ENCODE measurements at places on chromosomes 1 and 21.

DNA sequence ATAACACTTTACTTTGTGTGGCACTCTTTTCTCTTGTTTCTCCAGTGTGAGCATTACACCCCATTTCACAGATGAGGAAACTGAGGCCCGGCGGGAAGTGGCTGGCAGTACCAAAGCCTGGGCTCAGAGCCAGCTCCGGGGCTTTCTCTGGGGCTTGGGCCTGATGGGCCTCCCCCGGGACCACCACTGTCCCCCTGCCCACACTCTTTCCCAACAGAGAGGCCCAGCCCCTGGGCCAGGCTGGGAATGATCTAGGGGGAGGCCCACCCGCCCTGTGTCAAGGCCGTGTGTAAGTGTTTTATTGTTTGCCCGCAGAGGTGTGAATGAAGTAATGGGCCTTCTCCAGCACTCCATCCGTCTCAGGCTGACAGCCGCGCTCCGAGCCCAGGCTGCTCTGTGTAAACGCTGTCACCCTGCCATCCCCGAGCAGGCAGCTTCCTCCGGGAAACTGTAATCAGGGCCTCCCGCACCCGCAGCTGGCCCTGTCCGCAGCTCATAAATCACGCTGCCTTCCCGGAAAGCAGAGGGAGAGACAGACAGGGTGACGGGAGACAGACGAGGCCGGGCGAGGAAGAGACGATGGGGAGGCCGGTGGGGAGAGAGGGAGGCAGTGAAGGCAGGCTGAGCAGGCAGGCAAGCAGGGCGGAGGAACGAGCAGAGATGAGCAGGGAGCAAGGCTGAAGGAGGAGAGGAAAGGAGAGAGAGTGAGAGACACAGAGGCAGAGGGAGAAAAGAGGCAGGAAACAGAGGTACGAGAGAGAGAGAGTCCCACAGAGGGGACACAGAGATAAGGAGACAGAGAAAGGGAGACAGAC is 109.7 kb upstream of the ZBTB40 start:
- no peak for DNase-seq

DNA sequence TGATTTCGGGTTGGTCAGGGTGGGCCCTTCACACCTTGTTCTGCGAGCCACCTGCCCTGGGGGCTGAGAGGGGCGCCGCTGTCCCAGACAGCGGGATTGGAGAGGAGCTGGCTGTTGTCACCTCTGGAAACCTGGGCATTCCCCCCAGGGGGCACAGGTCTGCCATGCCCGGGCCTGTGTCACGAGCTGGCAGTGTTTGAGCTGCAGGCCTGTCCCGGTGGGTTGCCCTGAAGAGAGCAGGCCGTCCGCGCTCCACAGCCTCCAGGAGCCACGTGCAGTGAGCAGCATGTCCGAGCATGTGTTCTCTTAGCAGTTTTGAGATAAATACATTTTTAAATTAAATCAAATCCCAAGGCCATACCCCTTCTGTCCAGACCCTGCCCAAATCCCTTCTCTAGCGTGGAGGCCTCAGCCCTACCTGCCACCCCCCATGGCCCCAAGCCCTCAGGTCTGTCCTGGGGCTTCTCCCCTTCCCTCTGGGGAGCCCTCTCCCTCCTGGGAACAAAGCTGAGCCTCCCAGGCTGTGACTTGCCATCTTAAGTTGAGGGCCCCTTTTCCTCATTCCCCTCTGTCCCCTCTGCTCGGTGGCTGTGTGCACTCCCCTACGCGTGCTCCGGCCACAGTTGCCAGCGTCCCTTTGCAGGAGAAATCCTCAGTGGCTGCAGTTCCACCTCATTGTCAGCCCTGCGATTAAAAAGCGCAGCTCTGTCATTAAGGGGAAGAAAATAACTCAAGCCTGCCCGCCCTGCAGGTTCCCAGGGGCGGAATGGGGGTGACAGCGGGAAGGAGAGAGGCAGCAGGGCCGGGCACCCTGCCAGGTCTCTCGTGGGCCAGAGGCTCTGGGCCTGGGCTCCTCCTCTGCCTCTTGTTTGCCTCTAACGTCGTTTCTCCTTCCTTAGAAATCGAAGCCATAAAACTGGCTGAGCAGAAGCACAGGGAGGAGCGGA is 26.6 kb downstream of the SLX9 start:
- no peak for DNase-seq

DNA sequence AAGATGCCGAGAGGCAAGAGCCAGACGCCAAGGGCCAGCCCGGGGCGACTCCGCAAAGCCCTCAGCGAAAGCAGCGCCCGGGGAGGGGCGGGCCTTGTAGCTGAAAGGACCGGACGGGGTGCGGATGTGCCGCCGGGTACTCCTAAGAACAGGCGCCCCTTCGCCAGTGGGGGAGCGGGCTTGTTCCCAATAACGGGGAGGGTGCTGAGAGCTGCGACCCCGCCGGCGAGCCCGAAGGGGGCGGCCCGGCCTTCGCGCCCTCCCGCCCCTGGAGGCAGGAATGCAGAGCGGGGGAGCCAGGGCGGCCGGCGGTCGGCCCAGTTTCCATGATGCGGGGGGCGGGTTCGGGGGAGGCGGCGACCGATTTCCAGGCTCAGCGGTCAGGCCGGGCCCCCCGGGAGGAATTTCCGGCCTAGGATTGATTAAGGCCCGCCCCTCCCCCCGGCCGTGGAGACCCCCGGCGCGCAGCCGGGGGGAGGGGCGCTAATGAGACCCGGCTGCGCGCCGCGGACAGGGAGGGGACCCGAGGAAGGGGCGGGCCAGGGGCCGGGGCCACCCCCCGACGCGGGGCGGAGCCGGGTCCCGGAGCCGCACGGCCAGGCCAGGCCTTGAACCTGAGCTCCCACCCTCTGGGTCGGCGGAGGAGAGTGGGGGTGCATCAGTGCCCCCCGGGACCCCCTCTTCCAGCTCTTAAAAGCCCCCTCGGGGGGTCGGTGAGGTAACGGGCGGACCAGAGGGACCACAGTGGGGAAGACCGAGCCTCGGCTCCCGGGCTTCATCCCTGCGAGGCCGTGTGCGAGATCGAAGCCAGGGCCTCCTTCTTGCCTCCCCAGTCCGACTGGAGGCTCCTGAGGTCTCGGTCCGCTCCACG is 898 bp upstream of the TMEM200B start:
- DNase-seq = no peak

GRCh38 chr1:214588963-214589597 is 13.9 kb upstream of the CENPF start:
- no peak for DNase-seq

- DNase-seq = no peak
Observed at GRCh38 chr1:226912587-226913176, 27.4 kb upstream of the COQ8A start.

- no peak for DNase-seq
Observed at GRCh38 chr21:28455253-28455600, 537.5 kb downstream of the LTN1 start.
